ENCODE measurements at places on chromosomes 5 and 9. TPM values are rescaled to one million over a fixed set of nuclear protein-coding genes. Genes with fewer than 3 reads are reported as not detected.

DNA sequence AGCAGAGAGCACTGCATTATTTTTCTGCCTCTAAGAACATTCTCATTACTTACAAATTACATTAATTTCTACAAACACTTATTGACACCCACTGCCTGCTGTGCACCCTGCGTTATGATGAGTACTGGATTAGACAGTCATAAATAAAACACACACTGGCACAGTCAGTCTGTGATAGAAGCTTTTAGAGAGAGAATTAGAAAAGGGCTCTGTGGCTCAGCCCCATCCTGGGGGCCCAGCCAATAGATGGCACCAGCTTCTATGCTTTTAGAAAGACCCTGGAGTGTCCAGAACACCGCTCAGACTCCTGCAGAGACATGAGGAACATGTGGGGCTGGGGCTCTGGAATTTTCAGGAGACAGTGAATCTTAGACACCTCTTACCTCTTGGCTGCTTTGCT is 61.0 kb upstream of the RAPGEF1 start:
- no peak for DNase-seq

GRCh38 chr9:112530751-112531205 is 44.2 kb downstream of the KIAA1958 start:
- DNase-seq: no peak

GRCh38 chr5:161545344-161546094 is 1.0 kb downstream of the GABRB2 start:
- no peak for DNase-seq

GRCh38 chr5:71862087-71862486 is 143.0 kb downstream of the CARTPT start:
- DNase-seq: no peak

GRCh38 chr5:10525124-10525495 is 38.8 kb upstream of the ANKRD33B start:
- DNase-seq: no peak

SCGB3A2 gene
- not detected for total RNA-seq

LYSMD3 gene
- total RNA-seq: 11.7 TPM

Data from RPMI7951 (cell line).